ENCODE measurements at places on chromosomes 3 and 15.
A peak's percentile ranks its signal among the peaks of the same experiment; 100 is the strongest.

DNA sequence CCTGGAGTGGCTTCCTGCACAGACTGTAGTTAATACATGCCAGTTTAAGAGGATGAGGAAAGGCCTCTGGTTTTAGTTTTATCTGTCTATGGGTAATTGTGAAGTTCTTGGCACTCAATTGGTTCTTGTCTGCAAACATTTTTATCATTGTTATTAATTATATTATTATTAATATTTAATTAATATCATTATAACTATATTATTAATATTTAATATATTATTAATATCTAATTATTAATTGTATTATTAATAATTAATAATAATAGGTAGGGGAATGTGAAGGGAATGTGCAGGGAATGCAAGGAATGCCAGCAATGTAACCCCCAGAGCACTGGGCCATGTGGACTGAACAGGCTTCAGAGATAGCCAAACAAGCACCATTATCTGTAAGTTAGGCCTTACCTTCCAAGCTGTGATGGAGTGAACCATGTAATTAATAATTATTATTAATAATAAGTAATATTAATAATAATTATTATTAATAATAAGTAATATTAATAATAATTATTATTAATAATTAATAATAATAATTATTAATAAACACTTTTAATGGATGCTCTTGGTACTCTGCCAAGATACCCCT lies 79.8 kb upstream of the NMNAT3 start:
- DNase-seq = no peak

GRCh38 chr3:112132975-112133448 lies at the start of gene GCSAM:
Gene GCSAM (minus strand): TSS chr3:112133248. CDS start chr3:112133120, 128 bp downstream.
- DNase-seq = peak; percentile 29

- no peak for DNase-seq
Measured at GRCh38 chr15:37038716-37039106, 61.6 kb downstream of the MEIS2 start.

GRCh38 chr3:44039006-44039405 lies 202.7 kb upstream of the TOPAZ1 start:
- no peak for DNase-seq

- DNase-seq = peak; percentile 74
Measured at GRCh38 chr15:78241017-78241416, 6.7 kb upstream of the ACSBG1 start.

- DNase-seq = no peak
Measured at GRCh38 chr3:133756716-133757694, 10.8 kb downstream of the TF start.

DNA sequence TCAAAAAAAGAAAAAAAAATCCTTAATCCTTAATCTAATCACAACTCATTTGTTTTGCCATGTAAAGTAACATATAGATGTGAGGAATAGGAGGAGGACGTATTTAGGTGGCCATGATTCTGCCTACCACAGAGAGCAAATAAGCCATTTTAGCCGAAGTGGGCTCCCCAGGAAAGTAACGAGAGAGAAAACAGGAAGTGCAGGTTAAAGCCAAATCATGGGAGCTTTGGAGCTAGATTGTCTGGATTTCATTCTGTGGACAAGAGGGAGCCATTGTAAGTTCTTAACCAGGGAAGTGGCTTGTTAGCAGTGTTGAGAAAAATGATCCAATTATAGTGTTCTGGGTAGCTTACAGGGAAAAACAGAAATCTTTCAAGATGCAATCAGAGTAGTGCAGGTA lies 9.4 kb downstream of the TMOD2 start:
- DNase-seq = no peak

GRCh38 chr3:58026598-58026997 lies 18.4 kb downstream of the FLNB start:
- no peak for DNase-seq

- no peak for DNase-seq
Measured at GRCh38 chr15:42836251-42836650, 84.3 kb downstream of the TTBK2 start.

GRCh38 chr15:43792761-43793476 lies 799 bp downstream of the SERF2 start:
- DNase-seq = no peak

DNA sequence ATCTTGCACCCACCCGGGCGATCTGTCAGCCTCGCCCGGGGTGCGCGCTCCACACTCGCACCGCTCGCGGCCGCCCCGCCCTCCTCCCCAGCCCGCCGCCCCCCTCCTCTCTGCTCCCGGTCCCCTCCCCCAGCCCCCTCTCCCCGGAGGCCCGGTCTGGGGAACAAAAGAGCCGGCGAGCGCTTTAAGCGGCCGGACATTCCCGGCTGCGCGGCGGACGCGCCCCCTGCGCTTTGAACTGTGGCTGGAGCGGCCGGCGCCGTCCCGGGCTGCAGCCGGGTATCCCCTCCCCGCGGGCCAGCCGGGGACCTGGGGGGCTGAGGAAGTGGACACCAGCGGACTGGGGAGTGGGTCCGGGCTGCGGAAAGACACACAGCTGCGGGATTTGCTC lies at the start of gene IGDCC3:
IGDCC3 (minus strand) TSS at position 27 of the 391 bp plus-strand sequence. CDS start 214 bp downstream, outside the sequence.
- DNase-seq = no peak

GRCh38 chr3:49700014-49700413 lies 10.7 kb downstream of the RNF123 start:
- DNase-seq = no peak

GRCh38 chr3:105466495-105467404 lies 100.0 kb downstream of the ALCAM start:
- DNase-seq = no peak

DNA sequence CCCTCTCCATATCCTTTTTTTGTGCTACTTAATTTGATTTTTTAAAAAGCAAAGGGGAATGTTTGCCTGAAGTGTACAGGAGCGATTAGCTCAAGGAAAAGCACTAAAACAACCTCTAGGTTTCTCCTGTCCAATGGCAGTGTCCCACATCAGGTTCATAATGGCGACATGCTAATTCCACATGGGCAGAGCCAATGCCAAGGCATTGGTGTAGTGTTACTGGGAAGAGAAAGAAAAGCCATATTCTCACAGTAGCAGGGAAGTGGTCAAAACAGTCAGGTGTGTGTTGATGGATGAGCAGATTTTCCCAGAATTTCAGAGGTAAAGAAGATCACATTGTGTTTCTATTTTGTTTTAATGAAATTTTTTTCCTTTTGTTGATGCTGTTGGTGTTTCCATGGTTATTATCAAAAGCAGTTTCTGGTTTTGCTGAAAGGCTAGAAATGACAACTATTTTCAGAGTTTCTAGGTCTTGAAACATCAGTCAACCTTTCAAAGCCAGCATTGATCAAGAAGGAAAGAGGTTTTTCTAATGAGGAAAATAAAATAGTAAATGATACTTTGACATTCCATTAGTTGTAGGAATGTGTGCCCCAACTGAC lies 65.2 kb downstream of the FNDC3B start:
- no peak for DNase-seq

- DNase-seq = no peak
Measured at GRCh38 chr15:101267320-101268104, 9.8 kb downstream of the SELENOS start.

DNA sequence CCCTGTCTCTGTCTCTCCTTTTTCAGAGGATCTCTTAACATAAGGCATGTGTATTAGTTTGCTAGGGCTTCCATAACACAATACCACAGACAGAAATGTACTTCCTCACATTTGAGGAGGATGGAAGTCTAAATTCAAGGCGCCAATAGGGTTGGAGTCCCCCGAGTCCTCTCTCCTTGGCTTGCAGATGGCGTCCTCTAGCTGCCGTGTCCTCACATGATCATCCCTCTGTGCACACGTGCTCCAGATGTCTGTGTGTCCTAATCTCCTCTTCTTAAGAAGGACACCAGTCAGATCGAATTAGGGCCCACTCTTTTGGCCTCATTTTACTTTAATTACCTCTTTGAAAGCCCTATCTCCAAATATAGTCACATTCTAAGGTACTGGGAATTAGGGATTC lies 23.0 kb upstream of the BFSP2 start:
- no peak for DNase-seq

DNA sequence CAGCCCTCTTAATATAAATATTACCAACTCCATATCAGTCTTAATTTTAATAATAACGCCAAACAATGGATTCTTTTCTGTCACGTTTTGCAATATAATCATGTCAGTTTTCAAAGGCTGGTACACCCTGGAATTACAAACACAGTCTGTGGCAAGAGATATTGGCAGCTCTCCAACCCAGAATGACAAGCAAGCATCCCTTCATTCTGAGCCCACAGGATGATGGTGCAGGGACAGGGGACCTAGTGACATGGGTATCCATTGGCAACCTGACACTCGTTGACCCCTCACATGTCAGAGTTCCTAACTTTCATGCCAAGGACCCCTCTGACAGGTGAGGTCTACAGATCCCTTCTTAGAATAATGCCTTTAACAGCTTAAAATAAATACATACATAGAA lies 154.5 kb upstream of the TSC22D2 start:
- no peak for DNase-seq

GRCh38 chr15:70433586-70434324 lies 329.6 kb downstream of the UACA start:
- DNase-seq = no peak

- DNase-seq = no peak
Measured at GRCh38 chr3:129705274-129705673, 98.8 kb upstream of the PLXND1 start.

DNA sequence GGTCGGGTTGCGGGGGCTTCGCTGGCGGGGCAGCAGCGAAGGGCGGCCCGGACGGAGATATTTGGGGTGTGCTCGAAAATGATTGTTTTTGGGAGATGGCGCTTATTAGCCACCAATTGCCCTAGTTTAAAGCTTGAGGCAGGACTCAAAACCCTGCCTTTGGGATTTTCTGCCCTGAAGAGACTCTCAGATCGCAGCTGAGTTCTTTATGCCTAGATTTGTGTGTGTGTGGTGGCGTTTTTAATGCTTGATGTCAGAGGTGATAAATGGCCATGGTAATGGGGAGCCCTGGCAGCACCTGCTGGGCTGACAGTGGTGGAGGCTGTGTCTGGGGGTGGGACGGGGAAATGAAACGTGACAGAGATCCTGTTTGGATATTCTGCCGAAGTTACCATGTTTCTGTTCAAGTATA lies 604 bp downstream of the KCTD6 start:
- no peak for DNase-seq

DNA sequence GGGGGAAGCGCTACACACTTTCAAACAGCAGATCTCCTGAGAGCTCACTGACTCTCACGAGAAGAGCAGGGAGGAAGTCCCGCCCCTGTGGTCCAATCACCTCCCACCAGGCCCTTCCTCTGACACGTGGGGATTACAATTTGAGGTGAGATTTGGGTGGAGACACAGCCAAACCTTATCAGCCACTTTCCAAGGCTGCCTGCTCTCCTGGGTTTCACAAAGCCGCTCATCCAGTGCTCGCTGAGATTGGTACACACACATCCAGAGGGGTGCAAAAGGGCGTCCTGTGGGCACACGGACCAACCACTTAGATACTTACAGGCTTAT lies 23.1 kb downstream of the XXYLT1 start:
- no peak for DNase-seq

DNA sequence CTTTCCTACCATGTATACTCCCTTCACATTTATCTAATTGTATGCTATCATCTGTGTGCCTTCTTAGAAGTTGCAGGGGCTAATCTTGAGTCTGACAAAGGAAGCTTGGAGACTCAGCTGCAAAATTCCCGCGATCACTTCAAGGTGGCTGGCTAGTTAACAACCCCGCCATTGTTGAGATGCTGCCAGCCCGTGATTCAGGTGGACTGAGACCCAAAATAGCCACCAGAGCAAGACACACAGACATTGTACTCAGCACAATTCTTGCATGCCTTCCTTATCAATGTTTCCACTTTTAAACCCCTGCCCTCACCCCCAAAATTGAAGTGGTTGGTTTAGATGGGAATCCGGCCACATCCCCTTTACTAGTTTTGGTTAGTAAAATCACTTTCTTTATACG lies 225.8 kb upstream of the ZNF717 start:
- DNase-seq = no peak

Measured in stimulated activated CD4-positive, alpha-beta T cell treated with anti-CD3 and anti-CD28 coated beads, Interleukin-1b, Interleukin-23, amount 100 ng/mL, for 1 hour (primary cell).